ENCODE measurements at places on chromosomes 3 and 15.

- no peak for DNase-seq
Observed at GRCh38 chr3:134998855-134999254, 203.8 kb downstream of the EPHB1 start.

GRCh38 chr3:191385101-191385500 is 54.8 kb upstream of the UTS2B start:
- DNase-seq, result no peak

DNA sequence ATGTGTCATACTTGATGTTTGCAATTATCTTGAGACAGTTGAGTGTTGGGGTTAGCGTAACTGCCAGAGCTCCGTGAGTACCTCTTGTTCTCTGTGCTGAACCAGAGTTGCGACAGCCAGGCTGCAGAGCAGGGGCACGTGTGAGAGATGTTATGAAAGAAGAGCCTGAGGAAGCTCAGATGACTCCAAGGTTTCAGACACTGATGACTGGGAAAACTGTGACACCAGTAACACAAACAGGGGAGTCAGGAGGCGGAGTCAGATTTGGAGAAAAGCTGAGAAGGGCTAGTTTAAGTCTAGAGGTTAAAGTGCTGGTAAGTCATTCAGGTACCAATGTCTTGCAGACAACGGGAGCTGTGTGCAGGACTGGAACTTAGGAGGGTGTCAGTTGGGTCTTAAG is 45.0 kb downstream of the BLM start:
- DNase-seq, result no peak

DNA sequence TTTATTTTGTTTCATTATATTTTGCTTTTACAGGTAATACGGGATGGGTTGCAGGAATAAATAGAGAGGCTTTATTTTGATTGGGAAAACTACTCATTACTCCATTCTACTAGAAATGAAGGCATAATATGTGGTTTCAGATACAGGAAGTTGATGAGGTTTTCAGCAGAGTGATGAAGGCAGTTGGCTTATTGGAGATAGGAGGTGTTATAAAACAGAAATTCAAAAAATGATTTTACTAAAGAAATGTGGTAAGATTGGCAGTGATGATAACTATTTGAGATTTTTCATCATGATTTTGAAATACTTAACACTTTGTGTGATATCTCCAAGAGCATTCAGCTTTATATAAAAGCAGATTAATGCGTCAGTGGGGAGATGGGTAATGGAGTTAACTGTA is 1445.7 kb upstream of the CADM2 start:
- DNase-seq, result no peak

DNA sequence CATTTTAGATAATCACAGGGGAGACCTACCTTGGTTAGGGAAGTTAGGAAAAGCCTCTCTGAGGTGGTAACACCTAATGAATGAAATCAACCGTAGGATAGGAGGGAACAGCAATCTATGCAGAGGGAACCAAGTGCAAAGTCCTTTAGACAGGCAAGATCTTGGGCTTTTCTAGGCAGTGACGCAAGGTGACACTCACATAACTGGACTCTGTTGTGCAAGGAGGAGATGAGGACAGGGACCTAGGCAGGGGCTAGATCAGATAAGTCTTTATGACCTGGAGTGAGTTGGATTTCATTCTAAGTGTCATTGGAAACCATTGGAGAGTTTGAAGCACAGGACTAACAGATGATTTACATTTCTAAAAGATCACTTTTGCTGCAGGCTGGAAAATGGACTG is 4.6 kb upstream of the LMOD3 start:
- DNase-seq, result no peak

DNA sequence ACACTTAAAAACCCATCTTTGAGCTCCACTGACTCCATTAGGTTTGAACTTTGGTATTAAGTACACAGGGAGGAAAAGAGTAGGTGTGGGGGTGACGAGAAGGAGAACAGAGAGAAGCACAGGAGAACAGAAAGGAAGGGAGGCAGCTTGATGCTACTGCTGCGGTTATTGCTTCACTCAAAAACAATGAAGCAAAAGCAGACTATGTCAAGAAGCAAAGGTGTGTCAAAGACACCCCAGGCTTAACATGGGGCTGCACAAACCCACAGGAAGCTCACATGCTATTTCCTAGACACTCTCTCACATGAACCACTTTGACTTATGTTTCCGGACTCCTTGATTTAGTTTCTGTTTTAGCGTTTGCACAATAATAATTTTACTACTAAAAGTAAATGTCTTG is 961.0 kb upstream of the CFAP20DC start:
- DNase-seq, result peak; percentile 27

- no peak for DNase-seq
Observed at GRCh38 chr3:114846252-114846651, 300.8 kb downstream of the ZBTB20 start.

- no peak for DNase-seq
Observed at GRCh38 chr3:44329946-44330345, 8.6 kb upstream of the TCAIM start.

DNA sequence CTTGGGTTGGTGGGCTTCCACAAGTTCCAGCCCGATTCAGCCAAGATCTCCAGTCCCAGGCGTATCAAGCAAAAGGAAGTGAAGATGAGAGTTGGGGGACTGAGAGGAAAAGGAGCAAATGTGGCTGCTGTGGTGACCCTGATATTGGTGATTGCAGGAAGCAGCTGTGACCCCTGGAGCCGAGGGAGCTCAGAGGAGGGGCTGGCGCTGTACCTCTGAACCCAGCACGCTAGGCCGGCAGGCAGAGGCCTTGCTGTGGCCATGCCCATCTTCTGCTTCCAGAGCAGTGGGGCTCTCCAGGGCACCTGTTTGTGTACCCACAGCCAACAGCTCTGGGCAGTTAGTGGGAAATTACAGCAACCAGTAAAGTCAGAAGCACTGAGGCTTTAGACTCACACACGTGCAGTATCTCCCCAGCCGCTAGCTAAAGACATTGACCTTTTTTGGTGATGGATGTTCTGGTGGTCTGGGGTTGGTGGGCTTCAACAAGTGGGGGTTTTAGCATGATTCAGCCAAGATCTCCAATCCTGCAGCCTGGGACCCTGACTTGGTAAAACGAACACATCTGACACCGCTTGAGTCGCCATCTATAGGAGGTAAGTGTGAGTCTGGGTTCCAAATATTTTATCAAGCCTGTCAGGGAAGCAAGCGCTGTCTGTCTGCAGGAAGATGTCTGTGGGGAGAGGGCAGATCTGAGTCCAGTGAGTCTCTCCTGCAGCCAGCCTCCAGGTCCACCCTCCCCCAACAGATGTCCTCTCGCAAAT is 33.1 kb downstream of the TM2D3 start:
- no peak for DNase-seq

GRCh38 chr3:150783316-150783715 is 20.3 kb upstream of the SIAH2 start:
- DNase-seq, result no peak

DNA sequence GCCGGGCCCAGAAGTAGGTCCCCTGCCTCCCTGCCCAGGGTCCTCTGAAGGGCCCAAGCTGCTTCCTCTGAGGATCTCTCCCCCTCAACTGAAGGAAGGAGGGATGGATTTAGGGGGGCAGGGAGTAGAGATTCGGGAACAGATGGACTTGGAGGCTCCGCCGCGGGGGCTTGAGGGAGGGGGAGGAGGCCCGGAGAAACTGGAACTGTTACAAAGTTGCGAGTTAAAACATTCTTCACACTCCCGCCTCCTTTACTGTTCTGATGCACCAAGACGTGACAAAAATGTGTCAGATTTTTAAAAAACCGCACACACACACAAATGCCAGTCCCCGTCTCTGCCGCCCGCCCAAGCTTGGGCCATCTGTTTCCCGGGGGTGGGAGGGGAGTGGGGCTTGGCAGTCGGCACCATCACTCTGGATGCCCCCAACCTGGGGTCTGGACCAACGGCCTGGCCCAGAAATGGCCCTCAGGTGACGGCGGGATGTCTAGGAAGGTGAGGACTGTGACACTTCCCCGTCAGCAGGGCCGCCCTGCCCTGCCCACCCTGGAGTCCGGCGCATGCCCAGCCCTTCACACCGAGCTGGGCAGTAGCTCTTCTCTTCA is 25.0 kb upstream of the LINGO1 start:
- no peak for DNase-seq

DNA sequence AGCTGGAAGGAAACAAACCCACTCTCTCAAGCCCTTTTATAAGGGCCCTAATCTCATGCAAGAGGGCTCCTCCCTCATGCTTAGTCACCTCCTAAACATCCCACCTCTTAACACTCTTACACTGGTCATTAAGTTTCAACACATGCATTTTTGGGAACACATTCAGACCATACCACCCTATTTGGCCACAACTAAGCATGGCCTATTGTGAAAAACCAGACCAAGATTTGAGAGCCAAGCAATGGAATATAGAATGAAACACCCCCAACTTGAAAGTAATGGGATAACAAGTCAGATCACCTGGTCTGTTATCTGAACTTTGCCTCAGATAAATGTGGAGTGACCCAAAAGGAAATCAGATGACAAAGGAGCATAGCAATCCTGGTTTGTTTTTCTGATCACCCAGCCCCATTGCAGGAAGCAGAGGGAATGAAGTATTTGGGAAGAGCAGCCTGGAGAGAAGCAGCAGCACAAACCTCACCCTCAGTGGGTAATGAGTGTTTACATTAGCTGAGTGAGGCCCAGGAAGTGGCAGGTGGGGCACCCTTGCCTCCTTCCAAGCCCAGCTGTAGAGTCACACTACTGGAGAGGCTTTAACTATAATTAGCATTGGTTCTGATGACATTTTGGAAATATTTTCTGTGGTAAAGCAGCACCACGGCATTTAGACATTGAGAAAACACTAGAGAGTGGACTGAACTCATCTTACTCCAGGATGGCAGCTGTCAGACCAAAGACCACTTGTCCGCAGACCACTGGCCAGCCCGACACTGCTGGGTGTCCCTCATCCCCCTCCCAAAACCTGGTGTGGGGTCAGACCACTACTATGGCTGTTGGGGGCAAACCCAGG is 48.8 kb upstream of the PRTG start:
- no peak for DNase-seq

GRCh38 chr15:95142531-95142930 is 911.2 kb downstream of the MCTP2 start:
- DNase-seq, result no peak

GRCh38 chr3:170109579-170110293 is 71.8 kb downstream of the PHC3 start:
- DNase-seq, result no peak

DNA sequence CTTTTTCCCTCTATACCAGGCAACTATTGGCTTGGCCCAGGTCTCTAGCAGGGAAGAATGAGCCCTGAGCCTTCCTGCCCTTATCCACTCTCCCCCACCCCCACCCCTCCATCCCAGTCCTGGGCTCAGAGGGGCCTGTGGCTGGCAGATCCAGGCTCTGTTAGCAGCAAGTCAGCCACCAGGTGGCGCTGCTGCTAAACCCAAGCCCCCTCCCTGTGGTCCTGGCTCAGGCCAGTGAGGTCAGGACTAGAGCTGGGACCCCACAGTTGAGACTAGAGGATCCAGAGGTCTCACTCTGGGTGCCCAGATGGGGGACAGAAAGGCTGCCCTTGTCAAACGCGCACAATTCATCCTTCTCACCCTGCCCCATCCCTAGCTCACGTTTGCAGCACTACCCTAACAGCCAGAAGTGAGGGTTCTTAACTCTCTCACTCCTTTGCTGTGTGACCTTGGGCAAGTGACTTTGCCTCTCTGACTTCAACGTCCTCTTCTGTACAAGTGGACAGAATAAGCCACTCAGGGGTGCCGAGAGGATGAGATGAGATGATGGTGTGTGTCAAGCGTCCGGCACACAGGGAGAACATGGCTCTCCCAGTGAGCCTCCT is 46.8 kb upstream of the SLC6A1 start:
- peak; percentile 71 for DNase-seq

DNA sequence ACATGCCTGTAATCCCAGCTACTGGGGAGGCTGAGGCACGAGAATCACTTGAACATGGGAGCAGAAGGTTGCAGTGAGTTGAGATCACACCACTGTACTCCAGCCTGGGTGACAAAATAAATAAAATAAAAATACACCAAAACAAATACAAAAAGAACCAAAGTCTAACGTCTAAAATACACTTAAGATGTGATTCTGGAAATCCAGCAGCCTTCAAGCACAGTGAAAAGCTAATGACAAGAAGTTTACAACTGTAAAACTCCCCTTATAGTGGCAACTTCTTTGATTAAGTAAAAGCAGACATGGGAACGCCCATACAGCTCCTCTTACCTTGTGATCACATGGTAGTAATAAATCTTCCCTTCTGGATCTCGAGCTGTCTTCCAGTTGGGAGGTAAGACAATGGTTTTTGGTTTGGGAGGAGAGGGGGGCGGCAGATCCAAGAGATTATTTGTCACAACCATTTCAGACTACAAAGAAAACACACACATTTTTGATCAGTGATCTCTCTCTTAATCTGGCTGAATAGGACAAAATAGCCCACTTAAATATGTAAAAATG is 62.8 kb downstream of the NBEAL2 start:
- no peak for DNase-seq

- no peak for DNase-seq
Observed at GRCh38 chr15:45129651-45130129, at the start of the genes DUOX1 and DUOXA1. TSS of gene DUOX1 (plus strand) at chr15:45129994. CDS start at chr15:45131967, 1,973 bp downstream. TSS of gene DUOXA1 (minus strand) at chr15:45129879. CDS start at chr15:45123014, 6,865 bp downstream.

GRCh38 chr3:150737874-150738679 is 24.9 kb downstream of the SIAH2 start:
- DNase-seq, result no peak

DNA sequence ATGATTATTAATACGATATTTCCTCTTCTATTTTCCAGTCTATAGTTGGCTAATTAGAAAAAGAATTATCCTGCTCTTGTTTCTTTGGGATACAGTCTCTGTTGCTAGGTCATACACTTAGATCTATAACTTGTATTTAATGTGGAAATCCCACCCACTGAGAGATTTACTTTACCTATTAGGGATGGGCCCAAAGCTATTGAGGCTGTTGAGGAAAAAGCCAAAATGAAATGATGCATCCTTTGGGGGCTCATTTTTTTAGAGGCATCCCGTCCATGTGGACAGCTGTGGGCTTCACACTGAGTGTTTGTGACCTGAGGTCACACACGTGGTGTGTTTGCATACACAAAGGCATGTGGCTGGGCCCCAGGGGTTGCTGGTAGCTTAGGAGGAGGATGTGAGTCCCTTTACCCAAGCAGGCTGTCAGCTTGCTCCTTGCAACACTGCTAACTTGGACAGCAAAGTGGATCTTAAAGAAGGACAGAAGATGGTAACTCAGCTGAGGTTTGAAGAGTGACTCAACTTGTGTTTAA is 477.4 kb downstream of the AGBL1 start:
- no peak for DNase-seq

DNA sequence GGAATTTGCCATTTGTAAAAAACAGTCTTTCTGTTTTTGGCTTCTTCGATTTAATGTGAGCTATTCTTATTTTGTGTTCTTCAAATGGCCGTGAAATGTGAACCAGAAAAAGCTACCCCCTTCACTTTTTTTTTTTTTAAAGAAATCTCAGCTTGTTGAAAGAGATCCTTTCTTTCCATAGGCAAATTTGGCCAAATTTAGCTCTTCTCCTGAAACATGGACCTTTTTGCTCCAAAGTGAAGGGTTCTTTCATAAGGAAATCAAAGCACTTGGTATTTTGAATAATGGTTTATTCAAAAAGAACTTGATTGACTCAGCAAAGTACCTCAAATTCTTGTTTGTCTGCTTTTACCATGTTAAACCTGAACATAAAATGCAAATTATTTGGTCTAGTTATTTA is 10.1 kb downstream of the RCN2 start:
- no peak for DNase-seq
